ENCODE measurements at places on chromosomes 16 and 17. TPM values are rescaled to one million over a fixed set of nuclear protein-coding genes. Genes with fewer than 3 reads are reported as not detected.

Gene SECTM1
- 13.0 TPM for total RNA-seq

Gene EVI2B
- 0.07 TPM for total RNA-seq

Gene MT1E
- 2.3 TPM for total RNA-seq

Gene ABCC11
- not detected for total RNA-seq
